ENCODE measurements at places on chromosomes 7 and 10.
A peak's percentile ranks its signal among the peaks of the same experiment; 100 is the strongest.

DNA sequence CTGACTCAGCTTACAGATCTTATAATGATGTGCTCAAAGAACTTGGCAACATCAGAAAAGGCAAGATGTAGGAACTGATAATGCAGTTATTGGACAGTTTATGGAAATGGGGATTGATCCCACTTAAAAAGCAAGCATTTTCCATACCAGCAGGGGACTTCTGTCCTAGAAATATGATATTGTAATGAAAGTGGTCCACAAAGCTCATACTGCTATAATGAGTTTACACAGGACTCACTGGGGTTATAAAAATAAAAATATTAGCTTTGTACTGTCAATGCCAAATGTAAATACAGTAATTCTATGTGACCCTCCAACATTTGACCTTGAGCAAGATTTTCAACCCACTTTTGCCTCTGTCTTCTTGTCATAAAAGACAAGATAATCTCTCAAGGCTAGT, 145.5 kb upstream of the SEM1 start:
- no peak for DNase-seq

DNA sequence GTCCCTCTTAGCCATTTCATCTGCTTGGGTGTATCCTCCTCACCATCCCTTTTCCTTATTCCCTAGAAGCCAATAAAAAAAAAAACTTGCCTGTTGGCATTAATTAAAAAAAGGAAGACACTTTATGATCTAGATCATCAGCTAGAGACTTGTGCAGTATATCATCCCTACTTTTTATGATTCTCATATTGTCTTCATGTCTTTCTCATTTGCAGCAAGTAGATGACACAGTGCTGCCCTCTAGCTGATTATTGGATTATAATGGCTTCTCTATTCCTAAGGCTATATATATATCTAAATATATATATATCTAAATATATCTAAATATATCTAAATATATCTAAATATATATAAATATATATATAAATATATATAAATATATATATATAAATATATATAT, 272.4 kb upstream of the LRGUK start:
- DNase-seq = no peak

DNA sequence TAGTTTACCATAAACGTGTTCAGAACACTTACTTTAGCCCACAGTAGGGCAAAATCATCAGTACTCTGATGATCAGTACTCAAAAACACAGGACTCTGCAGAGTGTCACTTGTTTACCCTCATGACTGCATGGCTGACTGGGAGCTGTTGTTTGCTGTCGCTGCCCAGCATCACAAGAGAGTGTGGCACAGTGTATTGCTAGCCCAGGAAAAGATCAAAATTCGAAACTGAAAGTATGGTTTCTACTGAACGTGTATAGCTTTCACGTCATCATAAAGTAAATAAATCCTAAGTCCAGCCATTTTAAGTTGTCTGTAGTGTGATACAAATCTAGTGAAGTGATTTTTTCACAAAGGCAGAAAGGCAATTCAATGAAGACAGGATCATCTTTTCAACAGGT, 184.6 kb downstream of the RAMP3 start:
- no peak for DNase-seq

DNA sequence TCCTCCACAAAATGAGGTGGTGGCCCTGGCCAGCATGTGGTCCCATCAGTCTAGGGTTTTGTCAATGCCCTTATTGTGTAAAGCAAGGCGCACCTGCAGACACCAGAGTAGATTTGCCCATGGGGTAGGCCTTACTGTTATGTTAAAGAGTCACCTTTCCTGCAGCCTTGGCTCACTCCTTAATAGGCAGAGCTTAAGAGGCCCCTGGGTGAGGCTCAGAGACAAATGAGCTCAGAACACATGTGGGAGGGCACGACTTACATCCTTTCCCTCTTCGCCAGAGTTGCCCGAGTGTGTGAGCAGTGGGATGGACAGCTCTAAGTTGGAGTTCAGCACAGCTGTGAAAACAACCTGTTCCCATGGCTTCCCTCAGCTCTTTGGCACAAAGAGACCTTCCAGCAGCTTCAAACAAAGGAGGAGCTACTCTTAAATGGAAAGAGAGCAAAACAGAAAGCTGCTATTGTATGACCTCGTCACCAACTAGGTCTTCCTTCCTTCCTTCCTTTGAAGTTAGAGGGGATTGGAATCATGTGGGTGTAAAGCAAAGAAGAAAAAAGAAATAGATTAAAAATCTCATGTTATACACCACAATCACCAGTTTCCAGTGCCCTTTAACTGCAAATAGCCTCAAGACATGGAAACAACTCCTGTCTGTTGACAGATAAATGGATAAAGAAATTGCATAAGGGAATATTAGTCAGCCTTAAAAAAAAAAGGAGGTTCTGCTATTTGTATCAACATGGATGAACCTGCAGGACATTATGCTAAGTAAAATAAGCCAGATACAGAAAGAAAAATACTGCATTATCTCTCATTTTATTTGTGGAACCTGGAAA, 11.9 kb upstream of the XPNPEP1 start:
- DNase-seq = peak; percentile 47

- DNase-seq = no peak
These were observed 455 bp downstream of the CUL2 start for GRCh38 chr10:35089611-35090161.

Data from activated naive CD8-positive, alpha-beta T cell treated with anti-CD3 and anti-CD28 coated beads, Interleukin-2, amount 10 ng/mL, durations not matched to agents 7 days and 5 days (primary cell).